ENCODE measurements at places on chromosomes 2 and 18.

- DNase-seq: no peak
Observed at GRCh38 chr18:57073501-57074187, 73.2 kb upstream of the BOD1L2 start.

- DNase-seq: no peak
Observed at GRCh38 chr18:68498185-68498584, 216.7 kb downstream of the TMX3 start.

DNA sequence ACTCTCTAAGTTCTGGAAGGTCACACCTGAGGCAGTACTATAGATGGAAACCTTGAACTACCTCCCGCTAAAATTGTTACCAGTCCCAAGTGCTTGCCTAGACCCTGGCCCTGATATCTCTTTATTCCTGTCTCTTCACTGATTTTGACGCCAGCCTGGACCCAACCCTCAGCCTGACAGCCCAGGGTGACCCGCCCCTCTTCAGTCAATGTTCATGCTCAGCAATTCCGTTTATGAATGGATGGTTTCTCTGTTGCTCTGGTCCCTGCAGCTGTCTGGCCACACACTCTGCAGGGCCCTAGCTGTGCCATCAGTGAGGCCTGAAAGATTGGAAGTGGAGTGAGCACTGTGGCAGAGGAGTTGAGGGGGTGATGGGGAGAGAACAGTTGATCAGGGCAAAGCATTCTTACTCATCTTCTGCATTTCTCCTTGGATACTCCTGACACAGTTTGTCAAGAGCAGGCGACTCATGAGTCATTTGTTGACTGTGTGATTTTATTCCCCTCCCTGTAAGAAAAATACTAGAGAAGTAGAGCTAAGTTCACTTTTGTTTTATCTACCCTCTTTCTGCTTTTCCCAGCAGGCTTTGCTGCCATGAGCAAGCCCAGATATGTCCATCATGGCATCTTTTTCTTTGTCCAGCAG lies 46.0 kb downstream of the NPAS2 start:
- DNase-seq: no peak

DNA sequence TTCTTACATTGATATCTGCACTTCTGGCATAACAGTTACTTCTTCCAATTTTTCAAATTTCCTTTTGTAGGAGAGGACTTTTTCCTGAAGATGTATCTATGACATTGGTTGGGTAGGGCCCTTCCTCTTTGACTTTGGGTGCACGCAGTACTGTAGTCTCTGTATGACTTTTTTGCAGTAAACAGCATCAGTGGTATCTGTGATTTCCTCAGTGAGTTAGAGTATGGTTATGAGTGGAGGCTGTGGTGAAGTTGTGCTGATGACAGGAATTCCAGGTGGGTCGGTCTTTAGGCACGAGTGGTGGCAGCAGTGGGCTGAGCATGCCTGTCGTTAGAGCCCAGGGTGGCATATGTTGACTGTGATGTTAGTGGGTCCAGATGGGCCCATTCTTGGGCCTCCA lies 17.6 kb downstream of the ACVR1C start:
- DNase-seq: no peak

DNA sequence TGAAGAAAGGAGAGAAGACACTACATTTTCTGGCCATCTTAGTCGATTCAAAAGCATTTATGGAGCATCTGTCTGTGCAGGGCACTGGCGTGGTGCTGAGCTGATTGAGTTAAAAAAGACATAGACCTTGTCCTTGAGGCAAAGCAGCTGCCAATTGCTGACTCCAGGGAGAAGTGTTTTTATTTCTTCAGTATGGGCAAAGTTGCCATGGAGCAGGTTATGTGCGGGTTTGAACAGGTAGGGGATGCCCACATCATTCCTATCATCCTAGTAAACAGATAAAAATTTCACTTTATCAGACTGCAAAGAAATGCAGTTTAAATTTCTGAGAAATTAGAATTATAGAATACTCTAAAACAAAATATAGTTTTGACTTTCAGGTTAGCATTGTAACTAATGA lies 125.8 kb downstream of the NUP35 start:
- no peak for DNase-seq

GRCh38 chr2:39685126-39685525 lies 19.4 kb downstream of the TMEM178A start:
- no peak for DNase-seq

GRCh38 chr2:143575340-143575739 lies 446.1 kb downstream of the ARHGAP15 start:
- no peak for DNase-seq

DNA sequence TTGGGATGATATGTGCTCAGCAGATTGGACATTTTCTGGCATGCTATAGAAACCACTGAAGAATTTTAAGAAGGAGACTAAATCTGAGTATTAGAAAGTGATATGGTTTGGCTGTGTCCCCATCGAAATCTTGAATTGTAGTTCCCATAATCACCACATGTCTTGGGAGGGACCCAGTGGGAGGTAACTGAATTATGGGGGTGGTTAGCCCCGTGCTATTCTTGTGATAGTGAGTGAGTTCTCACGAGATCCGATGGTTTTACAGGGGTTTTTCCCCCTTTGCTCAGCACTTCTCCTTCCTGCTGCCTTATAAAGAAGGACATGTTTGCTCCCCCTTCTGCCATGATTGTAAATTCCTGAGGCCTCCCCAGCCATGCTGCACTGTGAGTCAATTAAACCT lies 535.9 kb upstream of the VRK2 start:
- no peak for DNase-seq

GRCh38 chr18:59665057-59666006 lies 31.9 kb downstream of the CCBE1 start:
- DNase-seq: no peak

DNA sequence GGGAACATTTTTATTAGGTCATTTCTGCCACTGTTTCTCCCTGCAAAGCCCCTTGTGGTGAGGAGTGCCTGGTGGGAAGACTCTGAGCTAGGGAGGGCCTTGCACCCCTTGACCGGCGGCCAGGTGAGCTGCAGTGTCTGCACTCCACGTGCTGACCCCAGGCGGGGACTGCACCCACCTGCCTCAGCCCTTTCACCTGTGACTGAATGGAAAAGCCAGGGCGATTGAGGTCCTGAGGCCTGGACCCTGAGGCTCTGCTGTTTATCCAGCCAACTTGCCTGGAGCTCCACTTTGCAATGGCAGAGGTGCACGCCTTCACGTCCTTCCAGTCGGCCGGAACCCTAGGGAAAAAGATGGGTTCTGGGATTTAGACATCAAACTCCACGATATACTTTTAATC lies 53.1 kb downstream of the TMEM18 start:
- no peak for DNase-seq

DNA sequence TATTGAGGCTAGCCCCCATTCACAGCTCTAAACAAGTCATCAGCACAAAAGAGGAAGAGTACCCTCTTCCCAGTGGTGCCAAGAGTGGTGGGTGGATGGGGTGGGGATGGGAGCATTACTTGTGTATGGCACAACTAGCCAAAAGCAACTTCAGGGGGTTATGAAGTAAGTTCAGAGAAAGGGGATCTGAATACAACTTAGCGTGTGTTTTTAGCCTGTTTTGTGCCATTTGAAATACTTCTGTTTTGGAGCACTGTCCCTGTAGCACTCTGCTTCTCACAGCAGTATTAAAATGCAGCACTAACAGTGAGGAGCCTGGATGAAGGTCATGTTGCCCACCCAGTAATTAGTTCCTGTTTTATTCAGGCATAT lies 113.5 kb downstream of the CRIM1 start:
- no peak for DNase-seq

Measured in GM18507 (cell line).